Smooth muscle cell of the brain vasculature (primary cell): ENCODE measurements at places on chromosomes 1 and 21.

DNA sequence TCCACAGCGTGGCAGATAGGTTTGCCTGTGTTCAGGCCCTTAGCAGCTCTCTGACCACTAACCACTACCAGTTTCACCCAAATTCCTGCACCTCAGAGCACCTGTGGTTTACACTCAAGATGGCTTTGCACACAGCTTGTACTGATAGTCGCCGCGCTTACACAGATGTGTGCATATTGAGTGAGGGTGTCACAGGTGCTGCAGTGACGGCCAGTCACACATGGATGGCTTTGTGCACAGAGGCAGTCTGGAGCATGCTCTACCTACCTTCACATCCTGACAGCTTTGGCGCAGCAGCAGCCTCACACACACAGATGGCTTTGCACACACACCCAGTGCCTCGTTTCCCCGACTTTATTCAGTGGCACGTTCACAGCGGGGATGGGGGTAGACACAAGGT is 7.5 kb downstream of the DMAP1 start:
- no peak for DNase-seq

DNA sequence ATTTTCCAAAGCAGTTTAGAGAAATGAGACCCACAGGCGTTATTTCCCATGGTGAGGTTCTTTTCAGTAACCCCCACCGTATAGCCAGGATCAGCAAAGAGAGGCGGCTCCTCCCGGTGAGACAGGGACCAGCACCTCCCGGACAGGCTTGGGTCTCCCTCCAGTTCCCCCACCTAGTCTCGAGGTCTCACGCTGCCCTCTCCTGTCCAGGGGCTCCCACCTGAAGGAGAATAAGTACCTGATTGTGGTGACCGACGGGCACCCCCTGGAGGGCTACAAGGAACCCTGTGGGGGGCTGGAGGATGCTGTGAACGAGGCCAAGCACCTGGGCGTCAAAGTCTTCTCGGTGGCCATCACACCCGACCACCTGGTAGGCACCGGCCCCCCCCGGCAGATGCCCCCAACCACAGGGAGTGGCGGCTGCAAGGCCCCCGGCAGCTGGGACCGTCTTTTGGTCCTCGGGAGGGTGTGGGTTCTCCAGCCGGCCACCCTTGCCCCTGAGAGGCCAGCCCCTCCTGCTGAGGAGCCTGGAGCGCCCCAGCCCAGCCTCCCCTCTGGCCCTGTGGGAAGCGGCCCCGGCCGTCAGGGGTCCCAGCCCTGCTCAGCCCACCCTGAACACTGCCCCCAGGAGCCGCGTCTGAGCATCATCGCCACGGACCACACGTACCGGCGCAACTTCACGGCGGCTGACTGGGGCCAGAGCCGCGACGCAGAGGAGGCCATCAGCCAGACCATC is 4.9 kb downstream of the COL6A1 start:
- DNase-seq: no peak

- no peak for DNase-seq
Measured at GRCh38 chr1:27138927-27139326, 16.0 kb downstream of the SLC9A1 start.

DNA sequence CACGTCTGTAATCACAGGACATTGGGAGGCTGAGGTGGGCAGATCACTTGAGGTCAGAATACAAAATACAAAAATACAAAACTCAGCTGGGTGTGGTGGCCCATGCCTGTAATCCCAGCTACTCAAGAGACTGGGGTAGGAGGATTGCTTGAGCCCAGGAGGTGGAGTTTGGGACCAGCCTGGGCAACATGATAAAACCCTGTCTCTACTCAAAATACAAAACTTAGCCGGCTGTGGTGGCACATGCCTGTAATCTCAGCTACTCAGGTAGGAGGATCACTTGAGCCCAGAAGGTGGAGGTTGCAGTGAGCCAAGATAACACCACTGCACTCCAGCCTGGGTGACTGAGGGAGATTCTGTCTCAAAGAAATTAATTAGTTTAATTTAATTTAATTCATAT is 6.5 kb upstream of the ITLN1 start:
- no peak for DNase-seq

DNA sequence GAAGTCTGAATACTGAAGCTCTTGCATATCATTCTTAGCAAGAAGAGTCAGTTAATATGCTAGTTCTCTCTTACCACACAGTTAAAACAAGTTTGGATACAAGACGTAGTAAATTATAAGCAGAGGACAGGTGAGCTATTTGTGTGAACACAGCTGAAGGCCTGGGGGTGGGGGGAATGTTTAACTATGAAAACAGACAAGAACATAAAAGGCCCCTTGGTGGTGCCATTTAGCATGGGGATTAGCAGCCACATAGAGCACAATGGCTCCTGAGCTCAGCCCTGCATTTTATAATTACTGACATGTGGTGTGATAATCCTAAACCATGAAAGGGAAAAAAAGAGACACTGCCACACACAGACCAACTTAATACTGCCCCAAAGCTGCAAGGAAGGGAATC is 94.8 kb downstream of the TGFBR3 start:
- DNase-seq: no peak

- no peak for DNase-seq
Measured at GRCh38 chr1:22681556-22682276, 28.7 kb downstream of the C1QB start.

GRCh38 chr1:209823143-209824041 is 4.4 kb upstream of the UTP25 start:
- no peak for DNase-seq

DNA sequence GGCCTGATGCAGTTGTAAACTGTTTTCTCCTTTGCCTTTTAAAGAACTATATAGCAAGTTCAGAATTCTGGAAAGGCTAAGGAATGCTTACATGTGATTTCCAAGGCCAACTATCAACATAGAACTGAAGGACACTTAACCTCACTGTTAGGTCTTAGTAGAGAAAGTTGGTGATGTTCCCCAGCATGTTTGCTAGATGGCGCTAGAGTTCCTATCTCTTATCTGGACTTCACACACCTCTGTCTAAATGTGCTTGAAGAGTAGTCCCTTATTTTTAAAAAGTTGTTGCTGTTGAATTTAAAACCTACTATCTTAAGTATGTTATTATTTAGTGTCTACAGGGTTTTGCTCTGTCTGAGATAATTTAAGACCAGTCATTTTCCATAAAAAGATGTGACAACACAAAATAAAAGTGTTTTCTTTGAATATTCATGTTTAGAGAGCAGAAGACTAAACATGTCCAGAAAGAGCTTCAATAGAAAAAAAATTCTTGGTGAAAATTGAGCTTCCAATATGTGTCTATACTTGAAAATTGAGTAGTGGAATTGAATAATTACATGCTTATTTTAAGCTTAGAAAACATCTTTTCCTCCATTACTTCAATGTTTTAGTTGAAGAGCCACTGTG is 237.3 kb downstream of the S1PR1 start:
- DNase-seq: no peak
